Thoracic aorta (tissue), 2 donors: ENCODE measurements at places on chromosomes 4 and X.

- no peak for DNase-seq
Measured at GRCh38 chr4:36133658-36134057, 110.7 kb downstream of the ARAP2 start.

DNA sequence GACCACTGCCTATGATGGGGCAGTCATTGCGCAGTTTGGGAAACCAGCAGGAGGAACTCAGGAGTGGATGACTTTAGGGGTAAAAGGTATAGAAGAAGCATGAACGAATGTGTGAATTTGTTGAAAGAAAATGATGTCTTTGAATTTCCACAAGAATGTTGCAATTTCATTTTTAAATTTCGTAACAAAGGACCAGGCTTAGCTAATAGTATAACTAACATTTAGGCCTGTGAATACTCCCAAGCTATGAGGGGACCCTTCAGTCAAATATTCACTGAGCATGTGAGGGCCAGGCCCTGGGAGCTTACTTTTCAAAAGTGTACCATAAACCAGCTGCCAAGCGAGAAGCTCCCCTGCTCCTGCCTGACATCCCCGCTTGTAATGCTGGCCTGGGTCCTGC is 5.3 kb downstream of the MPC1L start:
- DNase-seq, result no peak

DNA sequence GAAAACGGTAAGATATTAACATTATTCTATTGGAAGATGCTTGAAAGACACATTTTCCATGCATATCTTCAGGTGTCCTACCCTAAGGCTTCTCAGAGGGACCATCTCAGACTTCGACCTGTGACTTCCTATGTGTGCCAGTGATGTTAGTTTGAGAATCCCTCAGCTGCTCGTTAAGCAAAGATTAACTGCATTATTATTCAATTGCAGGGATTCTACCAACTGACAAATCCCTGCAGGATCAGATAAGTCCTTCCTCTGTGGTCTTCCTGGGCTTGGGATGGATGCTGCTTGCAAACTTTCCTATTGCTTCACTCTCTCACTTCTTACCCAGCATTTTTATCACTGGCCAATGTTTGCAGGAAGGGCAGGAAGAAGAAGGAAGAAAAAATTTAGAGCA is 83.0 kb upstream of the PPARGC1A start:
- no peak for DNase-seq

- no peak for DNase-seq
Measured at GRCh38 chr4:3820016-3820805, 54.0 kb downstream of the ADRA2C start.

DNA sequence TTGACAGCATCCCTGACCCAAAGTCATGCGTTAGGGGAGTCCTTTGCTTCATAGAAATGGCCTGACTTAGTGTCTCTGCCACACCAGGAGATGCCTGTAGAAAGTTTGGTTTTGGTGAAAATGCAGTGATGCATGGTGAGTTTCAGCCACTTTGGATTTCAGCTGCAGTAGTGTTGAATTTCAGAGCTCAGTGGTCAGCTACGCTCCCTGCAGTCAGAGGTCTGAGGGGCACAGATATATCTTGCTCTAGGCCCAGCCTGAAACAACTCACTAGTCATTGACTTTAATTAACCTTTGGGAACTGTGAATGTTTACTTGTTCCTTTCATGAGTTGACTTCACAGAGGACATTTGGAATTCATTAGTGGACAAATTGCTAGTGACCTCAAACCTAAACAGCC is 17.5 kb downstream of the RBMX2 start:
- no peak for DNase-seq

DNA sequence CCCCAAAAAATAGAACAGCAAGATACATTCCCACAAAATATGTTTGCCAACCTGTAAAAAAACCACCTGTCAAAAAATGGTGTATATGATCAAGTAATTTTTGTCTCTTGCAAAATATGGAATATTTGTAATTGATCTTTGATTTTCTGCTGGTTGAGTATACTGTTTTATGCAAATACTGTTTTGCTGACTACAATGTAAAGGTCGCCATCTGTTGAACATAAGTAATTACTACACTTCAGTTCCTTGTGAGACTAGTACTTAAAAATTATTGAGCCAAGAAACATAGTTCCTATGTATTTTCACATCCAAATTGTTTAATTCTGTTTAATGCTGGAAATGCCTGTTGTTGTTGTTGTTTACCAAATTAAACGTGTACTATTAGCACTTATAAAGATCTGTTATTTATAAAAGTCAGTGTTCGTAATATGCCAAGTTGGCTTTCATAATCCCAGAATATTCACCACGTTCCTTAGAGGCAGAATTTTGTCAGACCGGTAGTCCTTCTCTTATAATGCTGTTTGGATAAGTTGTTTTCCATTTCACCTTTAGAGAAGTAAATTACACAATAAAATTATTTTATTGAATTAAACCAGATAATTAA is 144.2 kb downstream of the PDLIM5 start:
- no peak for DNase-seq
